ENCODE measurements at places on chromosomes 2 and 18.

GRCh38 chr2:62177392-62178049 lies 18.4 kb upstream of the B3GNT2 start:
- DNase-seq: no peak

GRCh38 chr18:55500316-55501086 lies 87.5 kb downstream of the TCF4 start:
- DNase-seq: no peak

- no peak for DNase-seq
Observed at GRCh38 chr2:43343573-43344304, 117.3 kb upstream of the ZFP36L2 start.

DNA sequence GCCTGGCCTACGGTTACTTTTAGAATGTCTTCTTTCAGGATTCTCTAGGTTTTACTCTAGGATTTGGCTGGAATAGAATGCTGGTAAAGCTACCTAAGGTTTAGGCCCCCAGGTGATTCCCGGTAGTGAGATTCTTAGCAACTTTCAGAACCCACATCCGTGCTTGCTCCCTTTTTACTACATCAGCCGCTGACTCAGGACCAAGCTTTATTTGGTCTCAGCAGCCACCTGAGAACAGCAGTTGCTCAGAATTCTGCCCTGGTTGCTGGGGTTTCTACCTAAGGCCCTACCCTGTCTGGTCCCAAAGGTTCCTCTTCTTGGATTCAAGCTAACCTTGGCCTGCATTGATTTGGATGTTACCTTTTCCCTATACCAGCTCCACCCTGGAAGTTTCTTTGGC lies 36.1 kb upstream of the NDUFV2 start:
- DNase-seq: no peak

DNA sequence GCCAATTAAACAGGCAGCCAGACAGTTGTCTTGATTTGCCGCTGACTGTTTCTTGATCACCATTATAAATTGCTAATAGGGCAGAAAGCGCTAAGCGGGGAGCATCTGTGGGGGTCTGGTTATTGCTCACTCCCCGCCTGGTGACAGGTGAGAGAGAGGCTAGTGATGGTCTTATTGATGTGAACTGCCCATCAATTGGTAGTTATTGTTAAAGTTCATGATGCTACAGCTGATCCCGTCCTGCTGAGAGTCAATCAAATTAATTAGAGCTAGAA lies 148.5 kb downstream of the LNPK start:
- no peak for DNase-seq

DNA sequence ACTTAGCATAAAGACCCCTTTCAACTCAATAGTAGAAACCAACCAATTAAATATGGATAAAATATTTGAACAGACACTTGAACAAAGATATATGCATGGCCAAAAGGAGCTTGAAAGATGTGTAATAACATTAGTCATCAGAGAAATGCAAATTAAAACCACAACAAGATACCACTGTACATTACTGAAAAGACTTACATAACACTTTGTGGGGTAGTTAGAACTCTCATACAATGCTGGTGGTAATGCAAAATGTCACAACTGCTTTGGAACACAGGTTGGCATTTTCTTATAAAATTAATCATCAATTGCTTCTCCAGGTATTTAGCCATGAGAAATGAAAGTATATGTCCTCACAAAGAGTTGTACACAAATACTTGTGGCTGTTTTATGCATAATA lies 60.7 kb downstream of the TTC27 start:
- no peak for DNase-seq

DNA sequence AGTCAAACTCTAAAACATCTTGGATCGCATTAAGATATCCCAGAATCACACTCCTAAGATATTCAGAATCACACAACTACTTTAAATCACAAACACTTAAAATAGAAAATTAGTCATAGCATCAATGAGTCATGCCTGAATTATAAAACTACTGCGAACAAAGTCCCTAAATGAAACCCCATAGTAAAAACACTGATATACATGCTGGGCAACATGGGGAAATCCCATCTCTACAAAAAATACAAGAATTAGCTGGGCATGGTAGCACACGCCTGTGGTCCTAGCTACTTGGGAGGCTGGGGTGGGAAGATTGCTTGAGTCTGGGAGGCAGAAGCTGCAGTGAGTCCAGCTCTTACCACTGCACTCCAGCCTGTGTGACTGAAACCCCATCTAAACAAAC lies 101.7 kb downstream of the COBLL1 start:
- no peak for DNase-seq

DNA sequence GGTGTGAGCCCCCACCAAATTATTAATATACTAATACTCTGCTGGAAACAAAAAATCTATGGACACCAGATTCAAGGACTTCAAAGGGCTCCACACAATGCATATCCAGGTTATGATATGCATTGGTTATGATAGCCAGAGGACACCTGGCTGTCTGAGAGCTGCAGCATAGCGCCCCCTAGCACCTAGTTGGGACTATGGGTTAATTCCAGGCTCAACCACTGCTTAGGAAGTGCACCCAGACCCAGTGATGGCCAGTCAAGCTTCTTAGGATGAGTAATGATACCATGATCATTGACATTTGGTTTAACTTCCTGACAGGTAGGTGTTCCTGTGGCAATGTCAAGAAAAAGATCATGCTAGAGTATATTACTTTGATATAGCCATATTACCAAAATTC lies 3.8 kb upstream of the FRZB start:
- no peak for DNase-seq

- no peak for DNase-seq
Observed at GRCh38 chr2:160387558-160388262, 105.9 kb downstream of the RBMS1 start.

- DNase-seq: no peak
Observed at GRCh38 chr2:156892467-156893281, 364.8 kb upstream of the GALNT5 start.

GRCh38 chr2:45942237-45942738 lies 290.8 kb downstream of the PRKCE start:
- DNase-seq: no peak

DNA sequence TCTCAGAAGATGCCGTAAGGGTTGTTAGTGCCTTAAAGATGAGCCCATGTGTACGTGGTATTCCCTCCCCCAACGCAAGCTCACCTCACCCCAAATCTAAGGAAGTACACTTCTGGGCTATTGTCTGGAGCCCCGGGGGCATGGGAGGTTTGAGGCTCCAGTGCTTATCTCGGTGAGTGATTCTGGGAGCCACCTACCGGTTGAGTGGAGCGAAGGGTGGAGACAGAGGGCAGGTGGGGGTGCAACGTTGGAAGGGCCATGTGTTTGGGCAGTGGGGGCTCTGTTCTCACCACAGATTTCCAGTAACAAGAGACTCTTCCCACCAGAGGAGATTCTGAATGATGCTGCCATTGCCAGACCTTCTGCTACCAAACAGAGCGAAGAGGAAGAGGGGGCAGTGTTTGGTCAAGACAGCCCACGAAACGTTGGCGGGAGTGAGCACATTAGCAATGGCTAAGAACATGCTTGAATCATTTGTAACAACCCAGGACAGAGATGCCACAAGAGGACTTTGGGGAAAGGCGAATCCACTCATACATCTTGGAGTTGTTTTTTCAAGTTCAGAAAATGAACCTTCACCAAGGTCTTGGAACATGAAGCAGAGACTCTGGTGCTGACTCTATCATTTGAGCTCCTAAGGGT lies 38.7 kb downstream of the TWIST2 start:
- no peak for DNase-seq

- DNase-seq: peak; percentile 46
Observed at GRCh38 chr2:10790228-10790973, 22.2 kb downstream of the PDIA6 start.

GRCh38 chr2:14082640-14083039 lies 549.9 kb upstream of the LRATD1 start:
- DNase-seq: no peak

- DNase-seq: no peak
Observed at GRCh38 chr18:31247574-31248199, 70.3 kb upstream of the DSG1 start.

DNA sequence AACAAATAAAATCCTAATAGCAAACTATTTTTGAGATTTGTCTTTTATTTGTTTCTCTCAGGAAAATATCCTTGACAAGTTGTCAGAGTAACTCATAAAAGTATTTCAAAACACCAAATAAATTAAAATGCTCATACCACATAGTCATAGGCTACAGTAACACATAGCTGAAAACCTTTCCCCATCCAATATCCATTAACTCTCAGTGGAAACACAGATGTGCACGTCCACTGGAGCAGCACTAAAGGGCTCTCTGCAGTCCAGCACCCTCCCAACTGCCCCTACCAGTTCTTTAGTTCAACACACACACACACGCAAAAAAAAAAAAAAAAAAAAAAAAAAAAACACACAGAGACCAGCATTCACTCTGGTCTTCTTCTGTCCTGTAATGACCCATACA lies 879 bp upstream of the XDH start:
- DNase-seq: no peak

Measured in stimulated activated naive CD4-positive, alpha-beta T cell treated with Interleukin-2 at 50 U/mL for 16 hours (primary cell).